ENCODE measurements at places on chromosomes 11 and 22.

- no peak for DNase-seq
Measured at GRCh38 chr11:45141631-45142030, 4.8 kb upstream of the PRDM11 start.

DNA sequence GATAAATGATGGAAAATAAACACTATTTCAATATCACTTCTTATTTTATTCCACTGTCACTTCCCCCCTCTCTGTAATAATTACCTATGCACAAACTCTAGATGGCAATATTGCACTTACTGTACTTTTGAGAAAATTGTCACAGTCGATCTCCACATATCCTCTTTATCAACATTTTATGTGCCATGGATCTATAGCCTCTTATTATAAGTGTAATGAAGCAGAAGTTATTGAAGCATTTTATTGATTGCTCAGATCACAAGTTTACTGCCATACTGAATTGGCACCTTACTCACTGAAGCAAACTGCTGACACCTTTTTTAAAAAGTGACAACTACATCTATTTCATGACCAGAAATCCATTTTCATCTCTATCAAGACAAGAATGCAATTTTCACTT lies 133.4 kb downstream of the DCDC1 start:
- DNase-seq = no peak

DNA sequence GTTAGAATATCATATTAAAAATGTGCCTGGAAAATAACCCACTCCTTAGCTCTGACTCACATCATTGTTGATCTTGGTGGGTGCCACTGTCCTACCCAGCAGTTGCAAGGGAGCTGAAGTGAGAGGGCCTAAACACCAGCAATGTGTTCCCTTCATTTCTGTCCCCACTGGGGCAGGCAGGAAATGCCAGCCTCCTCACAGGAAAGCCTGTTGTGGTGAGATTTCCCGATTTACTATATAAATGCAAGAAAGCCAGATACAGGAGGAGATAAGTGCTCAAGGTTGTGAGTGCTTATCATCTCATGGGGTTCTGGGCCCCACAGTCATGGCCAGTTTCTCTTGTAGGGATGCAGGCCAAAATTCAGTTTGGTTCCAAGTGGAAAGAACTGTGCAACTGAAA lies 15.8 kb upstream of the FLI1 start:
- no peak for DNase-seq

- DNase-seq = no peak
Measured at GRCh38 chr11:71255323-71255722, 2.9 kb upstream of the SHANK2 start.

DNA sequence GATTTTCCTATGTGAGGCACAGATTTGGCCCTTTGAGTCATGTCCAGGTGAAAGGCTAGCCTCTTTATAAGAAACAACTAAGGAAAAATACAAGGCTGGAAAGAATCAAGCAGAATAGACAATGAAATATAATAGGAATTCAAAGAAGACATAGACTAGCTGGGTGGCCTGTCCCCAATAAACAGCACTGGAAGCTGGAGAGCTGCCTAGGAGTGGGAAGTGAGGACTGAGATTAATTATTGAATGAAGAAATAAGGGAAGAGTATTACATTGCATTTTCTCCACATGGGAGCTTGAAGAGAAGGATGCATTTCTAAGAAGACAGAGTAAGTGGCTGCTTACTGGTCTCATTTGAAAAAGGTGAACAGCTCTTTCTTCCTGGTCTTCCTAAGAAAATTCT lies 100.0 kb downstream of the CCDC34 start:
- DNase-seq = no peak

- no peak for DNase-seq
Measured at GRCh38 chr11:3159296-3160190, 5.6 kb downstream of the OSBPL5 start.
